ENCODE measurements at places on chromosomes 3 and 15.

DNA sequence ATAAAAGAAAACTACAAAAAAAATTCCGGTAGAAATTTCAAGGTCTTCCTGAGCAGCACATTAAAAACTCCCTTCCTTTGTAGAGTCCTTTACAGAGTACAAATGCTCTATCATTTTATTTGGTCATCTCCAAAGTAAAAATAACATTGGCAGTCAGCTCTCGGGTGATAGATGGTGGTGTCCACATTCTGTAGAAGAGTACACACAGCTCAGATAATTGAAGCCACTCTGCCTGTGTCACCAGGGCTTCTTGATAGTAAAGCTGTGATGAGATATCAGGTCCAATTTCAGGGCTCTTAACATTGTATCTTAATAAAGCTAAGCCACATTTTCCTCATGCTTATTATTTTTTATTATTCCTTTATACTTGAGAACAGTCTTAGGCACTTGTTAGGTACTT is 371.6 kb downstream of the TAFA4 start:
- DNase-seq: no peak

- DNase-seq: no peak
Observed at GRCh38 chr3:50323614-50324199, 1.2 kb upstream of the HYAL2 start.

DNA sequence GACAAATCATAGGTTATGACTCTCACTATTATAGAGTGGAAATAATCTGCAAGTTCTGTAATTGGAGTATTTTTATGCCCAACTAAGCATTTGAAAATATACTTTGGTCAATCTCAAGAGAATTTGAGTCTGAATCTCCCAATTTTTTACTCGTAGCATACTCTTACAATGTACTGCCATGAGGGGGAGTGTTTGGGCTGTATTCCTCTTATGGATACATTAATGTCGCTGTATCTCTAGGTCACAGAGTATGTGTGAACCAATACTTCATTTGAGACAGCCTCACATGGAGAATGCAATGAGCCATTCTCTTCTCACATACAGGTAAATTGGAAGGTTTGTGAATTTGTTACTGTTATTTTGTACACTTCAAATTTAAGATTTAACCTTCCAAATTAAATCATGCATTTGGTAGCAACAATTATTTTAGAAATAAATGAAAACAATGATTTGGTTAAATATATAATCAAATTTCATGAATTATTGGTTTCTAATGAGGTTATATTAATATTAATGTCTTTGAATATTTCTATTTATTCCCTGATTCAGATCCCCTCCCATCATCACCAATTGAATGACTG is 5.5 kb upstream of the CD200 start:
- DNase-seq: no peak

DNA sequence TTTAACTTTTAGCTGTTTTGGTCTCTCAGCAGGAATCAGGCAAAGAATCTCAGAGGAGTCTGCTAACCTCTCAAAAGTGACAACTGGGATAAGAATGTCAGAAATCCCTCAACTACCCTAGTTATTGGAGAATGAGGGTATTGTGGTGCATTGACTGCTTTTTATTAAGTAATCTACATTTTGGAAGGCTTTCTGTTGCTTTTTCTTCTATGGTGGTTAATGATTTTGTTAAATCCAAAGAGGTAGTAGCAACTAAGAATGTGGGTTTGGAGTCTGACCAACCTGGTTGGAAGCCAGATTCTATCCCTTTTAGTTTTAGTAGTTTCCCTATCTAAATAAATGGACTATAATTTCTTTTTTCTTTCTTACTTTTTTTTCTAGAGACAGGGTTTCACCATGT is 94.7 kb upstream of the RNF7 start:
- DNase-seq: no peak

DNA sequence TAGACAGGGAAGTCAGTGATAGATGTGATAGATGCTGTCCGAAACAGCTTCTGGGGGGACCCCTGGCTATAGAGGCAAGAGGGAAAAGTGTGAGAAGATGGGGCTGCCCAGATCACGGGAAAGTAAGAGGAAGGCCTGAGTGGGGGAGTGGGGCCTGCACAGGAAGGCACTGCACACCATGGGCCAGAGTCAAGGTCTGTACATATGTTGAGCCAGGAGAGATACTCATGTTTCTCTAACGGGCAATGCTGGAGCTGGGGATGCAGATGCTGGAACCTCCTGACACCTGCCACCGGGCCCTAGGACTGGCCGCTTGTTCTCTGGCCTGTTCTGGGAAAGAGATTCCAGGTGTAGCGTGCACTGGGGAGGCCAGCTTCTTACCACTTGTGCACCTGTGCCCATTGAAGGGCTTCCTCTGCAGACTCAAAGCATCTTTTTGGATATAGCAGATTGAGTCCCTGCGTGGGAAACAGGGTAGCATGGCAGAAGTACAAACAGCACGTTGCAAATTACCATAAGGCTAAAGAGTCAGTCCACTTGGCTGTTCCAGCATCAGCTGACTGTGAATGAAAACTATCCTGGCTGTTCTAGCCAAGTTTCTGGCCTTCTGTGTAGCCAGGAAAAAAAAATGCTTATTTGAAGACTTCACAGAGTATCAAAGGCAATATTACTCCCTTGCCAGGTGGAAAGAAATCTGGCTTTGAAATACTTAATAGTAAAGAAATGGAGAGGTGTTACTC is 77.1 kb upstream of the GSK3B start:
- no peak for DNase-seq

GRCh38 chr3:86990734-86991481 is at the start of gene VGLL3:
Gene VGLL3 (minus strand): TSS chr3:86991149. CDS start chr3:86990743, 406 bp downstream.
- DNase-seq: no peak

DNA sequence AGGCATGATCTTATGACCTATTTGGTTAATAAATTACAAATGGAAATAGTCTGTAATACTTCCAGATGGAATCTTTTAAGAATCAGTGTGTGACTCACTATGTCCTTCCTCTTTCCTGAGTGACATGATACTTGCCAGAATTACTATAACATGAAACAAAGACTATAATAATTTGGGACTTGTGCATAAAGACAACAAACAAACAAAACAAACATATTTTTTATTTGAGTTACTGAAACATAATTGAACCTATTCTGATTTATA is 1268.1 kb downstream of the OTOL1 start:
- no peak for DNase-seq

- no peak for DNase-seq
Observed at GRCh38 chr3:146350852-146351251, 99.9 kb upstream of the PLSCR4 start.

- no peak for DNase-seq
Observed at GRCh38 chr3:114743746-114744485, 403.2 kb downstream of the ZBTB20 start.

GRCh38 chr15:56052395-56053045 is 59.1 kb upstream of the NEDD4 start:
- DNase-seq: no peak

DNA sequence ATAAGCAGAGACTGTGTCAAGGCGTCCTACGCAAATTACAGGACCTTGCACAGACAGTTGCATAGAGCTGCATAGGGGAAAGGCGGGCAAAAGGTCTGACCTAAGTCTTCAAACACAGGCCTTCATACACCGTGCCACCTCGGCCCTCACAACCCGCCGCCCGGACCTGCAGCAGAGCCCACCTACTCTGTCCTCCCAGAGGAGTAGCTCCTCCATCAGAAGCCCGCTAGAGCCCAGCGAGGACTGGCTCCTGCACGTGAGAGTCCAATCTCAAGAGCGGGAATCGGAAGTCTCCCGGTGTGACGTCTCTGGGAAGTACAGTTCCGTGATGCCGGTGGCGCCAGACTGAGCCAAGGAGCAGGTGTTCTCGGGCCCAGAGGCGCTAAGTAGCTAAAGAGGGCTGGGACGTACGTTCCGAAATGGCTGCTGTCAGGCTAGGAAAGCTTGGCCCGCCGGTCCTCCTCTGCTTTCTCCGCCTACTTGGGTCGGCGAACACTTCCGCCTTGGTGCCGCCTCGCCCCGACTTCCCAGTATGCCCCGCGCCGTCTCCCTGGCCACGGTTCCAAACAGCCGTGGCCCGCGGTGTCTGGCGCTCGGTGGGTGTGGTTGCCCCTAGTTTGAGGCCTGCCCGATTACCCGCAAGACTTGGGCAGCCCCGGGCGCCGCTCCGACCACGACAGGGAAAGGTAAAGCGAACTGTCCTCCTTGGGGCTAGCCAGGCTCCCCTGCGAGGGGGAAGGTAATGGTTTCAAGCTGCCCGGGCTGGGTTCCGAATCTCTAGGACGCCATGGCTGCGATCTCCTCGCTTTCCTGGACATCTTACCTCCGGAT is at the start of the genes ASTE1 and NEK11:
TSS of gene ASTE1 (minus strand) at position 505 of the 831 bp plus-strand sequence. CDS start 1,519 bp downstream, outside the sequence.
TSS of gene NEK11 (plus strand) at position 557 of the 831 bp plus-strand sequence. CDS start 2,832 bp downstream, outside the sequence.
- DNase-seq: no peak

GRCh38 chr15:67190813-67191212 is 63.6 kb downstream of the AAGAB start:
- DNase-seq: no peak

All from cortex of kidney (tissue), 1 donor.